ENCODE measurements at places on chromosomes 6 and 20.
A peak's percentile ranks its signal among the peaks of the same experiment; 100 is the strongest.

- peak; percentile 54 for DNase-seq
Measured at GRCh38 chr6:11975353-11975977, 36.6 kb upstream of the HIVEP1 start.

GRCh38 chr6:117613920-117614560, 11.7 kb upstream of the GOPC start:
- no peak for DNase-seq

DNA sequence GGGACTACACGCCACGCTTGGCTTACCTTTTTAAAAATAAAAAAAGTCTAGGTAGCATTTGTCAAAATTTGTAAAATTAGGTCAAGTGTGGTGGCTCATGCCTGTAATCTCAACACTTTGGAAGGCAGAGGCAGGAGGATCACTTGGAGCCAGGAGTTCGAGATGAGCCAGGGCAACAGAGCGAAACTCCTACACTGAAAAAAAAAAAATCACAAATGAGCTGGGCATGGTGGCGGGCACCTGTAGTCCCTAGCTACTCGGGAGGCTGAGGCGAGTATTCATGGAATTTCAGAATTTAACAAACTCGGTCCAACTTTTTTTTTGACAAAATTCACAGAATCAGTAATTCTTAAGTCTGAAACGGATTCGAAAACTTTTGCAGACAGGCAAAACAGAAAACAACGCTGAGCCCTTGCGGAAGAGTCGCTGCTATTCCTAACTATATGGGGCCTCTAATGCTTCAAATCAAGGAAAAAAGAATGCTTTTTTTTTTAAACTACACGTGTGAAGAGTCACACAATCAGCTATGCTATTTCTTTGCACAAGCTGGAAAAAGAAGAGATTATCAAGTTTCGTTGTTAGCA, 62.9 kb downstream of the GTF2H5 start:
- DNase-seq = no peak

- DNase-seq = peak; percentile 55
Measured at GRCh38 chr6:2909718-2910117, 6.6 kb upstream of the SERPINB9 start.

GRCh38 chr6:21150667-21151066, 442.9 kb upstream of the SOX4 start:
- DNase-seq = no peak

DNA sequence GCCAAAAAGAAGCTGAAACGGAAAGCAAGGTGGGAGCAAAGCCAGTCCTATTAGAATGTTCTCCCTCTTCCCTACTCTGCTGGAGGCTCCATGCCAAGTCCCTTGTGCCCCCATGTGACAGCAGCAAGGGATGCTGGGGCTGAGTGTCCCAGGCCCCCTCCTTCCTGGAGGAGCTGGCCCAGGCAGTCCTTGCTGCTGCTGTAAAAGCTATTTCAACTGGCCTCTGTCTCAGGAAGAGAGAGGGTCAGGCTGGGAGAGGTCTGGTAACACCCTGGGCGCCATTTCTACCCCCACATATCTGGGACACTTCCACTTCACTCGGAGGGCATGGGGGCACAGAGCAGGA, 25.0 kb downstream of the TTBK1 start:
- DNase-seq = no peak

- DNase-seq = no peak
Measured at GRCh38 chr6:83536647-83537589, 24.6 kb downstream of the PRSS35 start.

DNA sequence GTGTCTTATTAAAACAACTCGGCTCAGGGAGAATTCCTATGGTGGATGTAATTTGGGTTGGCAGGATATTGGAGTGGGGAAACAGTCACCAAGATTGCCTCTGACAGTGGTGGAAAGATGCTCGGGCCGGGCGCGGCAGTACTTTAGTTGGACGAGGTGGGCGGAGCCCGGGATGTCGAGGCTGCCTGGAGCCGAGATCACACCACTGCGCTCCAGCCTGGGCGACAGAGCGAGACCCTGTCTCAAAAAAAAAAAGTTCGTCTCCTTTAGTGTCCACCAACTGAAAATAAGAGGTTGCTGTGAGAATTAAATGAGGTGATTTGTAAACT, 621 bp downstream of the NOL7 start:
- DNase-seq = peak; percentile 58

- no peak for DNase-seq
Measured at GRCh38 chr20:32474717-32474966, 110.5 kb downstream of the NOL4L start.

- DNase-seq = no peak
Measured at GRCh38 chr20:49338061-49338460, 60.2 kb upstream of the ZNFX1 start.

GRCh38 chr20:4216142-4216735, 200.9 kb upstream of the RNF24 start:
- DNase-seq = no peak

DNA sequence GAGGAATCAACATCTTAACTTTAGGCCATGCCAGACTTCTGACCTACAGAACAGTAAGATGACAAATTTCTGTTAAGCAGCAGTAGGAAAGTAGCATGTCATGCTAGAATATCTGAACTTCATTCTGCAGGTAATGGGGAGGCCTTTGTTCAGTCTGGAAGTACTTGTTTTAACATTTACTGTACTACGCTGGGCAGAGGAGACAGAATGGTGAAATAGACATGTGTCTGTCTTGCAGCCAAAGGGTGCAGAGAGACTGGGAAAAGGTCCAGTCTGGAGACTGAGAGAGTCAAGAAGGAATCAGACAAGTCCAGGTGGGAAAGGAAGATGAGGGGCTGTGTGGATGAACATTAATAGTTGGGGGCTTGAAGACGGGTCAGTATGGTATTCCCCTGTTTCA, 17.5 kb upstream of the ZBTB2 start:
- DNase-seq = no peak

DNA sequence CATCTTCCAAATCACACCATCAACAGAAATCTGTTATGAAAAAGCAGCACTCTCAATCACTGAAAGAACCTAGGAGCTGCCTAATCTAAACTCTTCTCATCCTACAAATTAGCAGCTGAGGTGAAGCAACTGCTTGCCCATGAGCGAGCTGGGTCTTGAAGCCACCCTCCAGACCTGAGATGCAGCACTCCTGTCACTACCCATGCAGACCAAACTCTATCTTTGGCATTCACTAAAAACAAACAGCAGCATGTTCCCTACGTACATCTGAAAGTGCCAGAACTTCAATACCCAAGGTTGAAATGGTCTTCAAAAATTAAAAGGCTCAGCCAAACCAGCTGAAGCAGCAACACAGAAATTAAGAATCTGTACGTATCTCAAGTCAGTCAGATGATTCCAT, 14.3 kb downstream of the ADNP start:
- DNase-seq = no peak

GRCh38 chr20:59324521-59325141, 24.2 kb downstream of the EDN3 start:
- no peak for DNase-seq

- DNase-seq = no peak
Measured at GRCh38 chr6:11315743-11316437, 83.4 kb upstream of the NEDD9 start.

DNA sequence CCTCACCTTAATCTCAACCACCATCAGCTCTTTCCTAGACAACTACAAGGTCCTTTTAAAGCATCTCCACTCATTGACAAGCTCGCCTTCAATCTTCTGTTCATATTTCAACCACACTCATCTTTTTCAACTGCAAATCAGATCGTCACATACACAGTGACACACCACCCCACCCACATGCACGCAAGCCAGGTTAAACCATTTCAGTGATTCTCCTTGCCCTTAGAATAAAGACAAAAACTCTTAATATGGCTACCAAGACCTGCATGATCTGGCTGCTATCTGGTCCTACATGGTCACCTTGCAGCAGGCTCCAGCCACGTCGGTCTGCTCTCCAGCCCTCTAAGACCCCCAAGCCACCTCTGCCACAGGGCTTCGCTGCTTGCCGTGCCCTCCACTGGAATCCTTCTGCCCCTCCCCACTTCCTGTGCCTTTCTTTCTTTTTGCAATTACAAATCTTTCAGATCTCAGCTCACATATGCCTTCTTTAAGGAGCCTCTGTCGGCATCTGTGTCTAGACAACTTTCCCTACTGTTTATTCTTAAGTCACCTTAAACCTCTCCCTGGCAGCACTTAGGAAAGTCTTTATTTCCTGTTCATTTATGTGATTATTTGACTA, 507.3 kb upstream of the ARID1B start:
- DNase-seq = peak; percentile 53

DNA sequence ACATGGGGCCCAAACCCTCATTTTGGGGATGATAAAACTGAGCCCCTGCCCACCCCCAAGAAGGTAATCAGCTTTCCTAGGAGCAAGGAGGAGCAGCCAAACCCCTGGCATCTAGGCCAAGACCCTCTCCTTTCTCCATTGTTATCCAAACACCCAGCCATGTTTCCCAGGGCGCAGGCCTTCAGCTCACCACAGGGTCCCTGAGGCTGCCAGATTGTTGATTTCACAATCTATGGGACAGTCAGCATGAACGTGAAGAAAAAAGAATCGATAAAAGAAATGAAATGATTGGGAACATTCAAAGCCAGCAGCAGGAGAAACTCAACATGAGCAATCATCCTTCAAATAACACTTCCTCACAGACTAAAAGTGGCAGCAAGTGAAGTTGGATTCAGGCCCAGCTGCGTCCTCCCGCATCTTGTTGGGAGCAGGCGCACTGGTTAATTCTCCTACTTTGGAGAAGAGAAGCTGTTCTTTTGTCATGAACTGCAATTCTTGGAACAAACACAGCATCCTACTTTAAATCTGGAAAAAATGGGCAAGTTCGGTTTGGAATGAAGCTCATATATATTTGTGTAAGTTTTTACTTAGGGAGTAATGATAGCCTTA, 241.8 kb upstream of the PRDM1 start:
- DNase-seq = no peak

DNA sequence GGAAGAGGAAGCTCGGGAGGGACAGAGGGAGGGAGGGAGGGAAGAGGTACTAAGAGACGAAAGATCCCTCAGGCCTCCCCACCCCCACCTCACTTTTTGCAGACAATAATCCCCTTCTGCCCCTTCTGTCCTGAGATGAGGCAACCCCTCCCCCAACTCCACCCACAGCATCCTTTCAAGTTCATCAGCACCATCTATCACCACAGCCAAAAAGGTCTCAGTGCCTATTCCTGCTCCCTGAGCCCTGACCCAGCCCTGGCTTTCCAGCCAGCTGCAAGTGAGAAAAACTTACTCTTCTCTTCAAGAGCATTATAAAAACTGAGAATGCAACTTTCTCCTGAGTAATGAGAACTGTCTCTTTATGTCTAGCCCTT, 133.2 kb upstream of the LRFN2 start:
- DNase-seq = no peak

DNA sequence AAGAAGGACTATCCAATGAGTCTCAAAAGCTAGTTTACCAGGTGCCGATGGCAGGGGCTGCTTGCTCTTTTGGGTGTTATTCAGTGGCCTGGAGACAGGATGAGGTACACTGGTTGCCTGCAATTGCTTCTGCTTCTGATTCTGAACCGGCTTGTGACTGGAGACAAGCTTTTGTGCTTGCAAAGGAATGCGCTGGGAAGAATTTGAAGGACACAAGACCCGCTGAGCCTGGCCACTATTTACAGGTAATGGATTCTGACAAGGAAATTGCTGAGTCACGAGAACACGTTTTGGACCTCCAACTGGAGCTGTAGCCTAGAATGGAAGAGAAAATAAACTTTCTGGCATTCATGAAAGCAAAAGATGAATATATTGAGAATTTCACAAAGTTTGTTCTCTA, 5.8 kb downstream of the AURKA start:
- no peak for DNase-seq

DNA sequence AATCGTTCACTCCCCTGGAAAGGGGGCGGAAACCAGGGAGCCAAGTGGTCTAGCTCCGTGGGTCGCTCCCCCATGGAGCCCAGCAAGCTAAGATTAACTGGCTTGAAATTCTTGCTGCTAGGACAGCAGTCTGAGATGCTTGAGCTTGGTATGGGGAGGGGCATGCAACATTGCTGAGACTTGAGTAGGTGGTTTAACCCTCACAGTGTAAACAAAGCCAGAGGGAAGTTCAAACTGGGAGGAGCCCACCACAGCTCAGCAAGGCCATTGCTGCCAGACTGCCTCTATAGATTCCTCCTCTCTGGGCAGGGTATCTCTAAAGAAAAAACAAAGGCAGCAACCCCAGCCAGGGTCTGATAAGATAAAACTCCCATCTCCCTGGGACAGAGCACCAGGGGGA, 43.2 kb downstream of the COL21A1 start:
- DNase-seq = no peak

GRCh38 chr20:13220904-13221297, at the start of gene ISM1:
TSS of gene ISM1 (plus strand) at chr20:13221274. CDS start at chr20:13221777, 503 bp downstream.
- peak; percentile 32 for DNase-seq

- no peak for DNase-seq
Measured at GRCh38 chr6:22409486-22409885, 112.7 kb upstream of the PRL start.

GRCh38 chr6:127366282-127367022, 23.0 kb upstream of the ECHDC1 start:
- DNase-seq = no peak

GRCh38 chr6:109197061-109197460, 101.8 kb downstream of the CEP57L1 start:
- no peak for DNase-seq

GRCh38 chr6:73680289-73680918, 15.6 kb upstream of the CD109 start:
- DNase-seq = no peak

DNA sequence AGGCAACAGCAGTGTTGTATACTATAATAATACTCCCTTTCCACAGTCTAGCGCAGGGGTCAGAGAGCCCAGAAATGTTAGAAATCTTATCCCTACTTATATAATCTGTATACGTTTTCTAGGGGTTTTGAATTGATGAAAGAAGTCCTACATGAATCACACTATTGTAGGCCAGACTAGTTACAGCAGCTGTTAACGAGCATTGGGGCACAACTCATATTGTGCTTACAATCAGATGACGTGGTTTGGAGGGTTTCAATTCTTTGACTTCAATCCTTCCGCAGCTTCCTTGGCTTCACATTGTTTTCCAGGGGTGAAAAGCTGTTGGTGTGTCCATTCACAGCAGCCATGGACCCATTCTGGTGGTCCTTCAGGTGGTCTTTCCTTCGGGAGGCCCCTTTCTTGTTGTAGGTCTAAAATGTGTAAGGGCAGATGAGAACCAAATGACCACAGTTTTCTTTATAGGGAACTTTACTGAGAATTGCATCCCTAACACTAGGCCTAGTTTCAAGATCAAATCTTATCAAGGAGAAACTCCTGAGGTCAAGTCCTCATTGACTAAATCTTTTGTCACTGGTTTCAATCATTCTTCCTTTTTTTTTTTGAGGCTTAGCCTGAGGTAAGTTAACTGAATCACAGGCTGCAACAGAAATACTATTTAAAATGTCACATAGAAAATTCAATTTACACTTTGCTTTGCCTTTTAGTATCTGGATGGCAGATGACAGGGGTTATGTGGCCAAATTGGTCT, 79.7 kb downstream of the ELOVL5 start:
- no peak for DNase-seq

- DNase-seq = no peak
Measured at GRCh38 chr6:164042212-164042611, 627.7 kb downstream of the QKI start.
